ENCODE measurements at places on chromosomes 7 and 10.

DNA sequence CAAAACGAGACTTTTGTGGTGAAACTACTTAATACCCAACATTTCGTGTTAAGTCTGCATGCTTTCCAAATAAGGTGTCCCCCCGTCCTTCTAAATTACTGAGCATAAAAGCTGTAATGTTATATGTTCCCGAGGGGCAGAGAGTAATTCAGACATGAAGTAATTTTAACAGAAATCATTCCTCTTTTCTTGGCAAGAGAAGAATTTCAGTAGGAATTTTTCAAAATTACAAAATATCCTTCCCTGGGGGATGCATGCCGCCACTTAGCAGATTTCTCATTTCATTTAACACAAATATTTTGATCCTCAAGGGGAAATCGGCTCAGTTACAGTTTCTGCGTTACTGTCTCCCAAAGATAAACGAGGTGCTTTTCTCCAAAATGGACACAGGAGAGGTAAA, 213.2 kb upstream of the RHOBTB1 start:
- DNase-seq, result no peak

DNA sequence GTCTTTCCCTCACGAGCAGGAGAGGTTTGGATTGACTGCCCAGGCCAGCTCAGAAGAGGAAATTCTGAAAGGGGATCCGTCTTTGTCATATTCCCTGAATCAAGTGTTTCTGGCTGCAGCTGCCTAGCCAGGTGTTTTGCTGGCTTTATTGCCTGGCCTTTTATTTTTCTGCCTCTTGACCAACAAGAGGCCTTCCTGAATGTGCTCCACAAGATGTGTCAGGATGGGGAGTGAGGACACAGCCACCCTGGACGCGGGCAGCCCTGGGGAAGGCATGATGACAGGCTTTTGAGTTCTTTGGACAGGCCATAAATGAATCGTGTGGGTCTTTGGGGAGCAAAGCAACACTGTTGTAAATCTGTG, 163.6 kb downstream of the CAMK1D start:
- peak; percentile 72 for DNase-seq

GRCh38 chr7:34153656-34154270, 248.4 kb downstream of the BMPER start:
- no peak for DNase-seq

DNA sequence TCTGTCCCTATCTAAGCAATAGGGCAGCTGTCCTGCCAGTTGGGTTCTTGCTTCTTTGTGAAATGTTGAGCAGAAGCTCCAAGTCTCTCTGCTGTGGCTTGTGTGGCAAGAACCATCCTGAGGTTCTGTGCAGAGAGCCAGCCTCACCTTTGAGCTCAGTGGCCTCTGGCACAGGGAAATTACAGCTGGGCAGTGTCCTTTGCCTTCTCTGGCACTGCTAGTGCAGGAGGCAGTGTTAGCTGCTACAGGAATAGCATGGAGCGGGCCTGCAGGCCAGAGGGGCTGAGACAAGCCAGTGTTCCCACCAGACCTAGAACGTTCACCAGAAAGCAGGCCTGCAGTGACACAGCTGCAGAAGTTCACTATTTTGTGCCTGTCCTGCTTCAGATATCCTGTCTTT, 1.8 kb downstream of the PRXL2A start:
- no peak for DNase-seq

DNA sequence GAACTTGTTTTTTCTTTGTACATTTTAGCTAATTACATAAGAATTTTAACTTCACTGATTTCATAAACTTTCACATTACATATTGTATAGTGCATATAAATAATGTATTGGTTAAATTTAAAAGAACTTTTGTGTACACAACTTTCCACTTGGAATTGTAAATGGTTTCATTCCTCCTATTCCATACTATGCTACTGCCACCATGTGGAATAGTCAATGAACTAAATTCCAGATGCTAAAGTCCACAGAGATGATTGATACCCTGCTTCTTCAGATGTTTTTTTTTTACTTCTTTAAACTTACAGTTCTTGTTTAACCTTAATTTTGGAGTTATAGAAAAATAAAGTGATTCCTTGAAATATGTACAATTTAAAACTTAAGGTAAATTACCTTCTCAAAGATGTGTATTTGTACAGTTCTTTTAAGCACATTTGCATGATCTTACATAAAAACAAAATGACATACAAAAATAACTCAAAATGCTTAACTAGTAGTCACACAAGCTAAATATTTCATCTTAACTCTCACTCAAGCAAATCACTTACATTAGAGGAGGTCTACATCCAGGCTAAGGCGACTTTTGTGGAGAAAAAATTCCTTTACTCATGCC, 247.6 kb upstream of the HGF start:
- peak; percentile 13 for DNase-seq
